Tibial nerve (tissue), 4 donors: ENCODE measurements at places on chromosomes 2 and 18.

DNA sequence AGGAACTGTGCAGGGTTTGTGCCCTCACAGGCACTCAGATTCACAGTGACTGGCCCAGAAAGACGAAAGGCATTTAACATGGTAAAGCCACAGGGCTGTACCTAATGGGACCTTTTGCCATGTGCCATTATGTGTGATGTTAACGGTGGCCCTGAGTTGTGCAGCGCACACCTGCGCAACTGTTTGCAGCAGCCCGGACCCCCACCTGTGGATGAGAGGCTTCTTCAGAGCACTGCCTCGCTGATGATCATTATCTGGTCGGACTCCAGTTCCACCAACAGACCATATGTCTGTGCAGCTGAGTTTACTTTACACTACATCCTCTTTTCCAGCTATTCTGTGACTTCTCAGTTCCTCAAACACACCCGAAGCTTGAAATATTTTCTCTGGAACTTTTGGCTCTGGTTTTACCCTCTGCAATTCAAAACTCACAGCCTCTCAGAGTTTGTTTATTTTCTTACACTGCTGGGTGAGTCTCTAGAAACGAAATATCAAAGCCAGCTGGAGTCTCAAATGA is 35.6 kb upstream of the UBE2F start:
- no peaks in the 10 kb centered on the region for H3K27me3 ChIP-seq
- DNase-seq, result no peak
- no peak overlapping the region for H3K27ac ChIP-seq
- no peak overlapping the region for H3K4me3 ChIP-seq

DNA sequence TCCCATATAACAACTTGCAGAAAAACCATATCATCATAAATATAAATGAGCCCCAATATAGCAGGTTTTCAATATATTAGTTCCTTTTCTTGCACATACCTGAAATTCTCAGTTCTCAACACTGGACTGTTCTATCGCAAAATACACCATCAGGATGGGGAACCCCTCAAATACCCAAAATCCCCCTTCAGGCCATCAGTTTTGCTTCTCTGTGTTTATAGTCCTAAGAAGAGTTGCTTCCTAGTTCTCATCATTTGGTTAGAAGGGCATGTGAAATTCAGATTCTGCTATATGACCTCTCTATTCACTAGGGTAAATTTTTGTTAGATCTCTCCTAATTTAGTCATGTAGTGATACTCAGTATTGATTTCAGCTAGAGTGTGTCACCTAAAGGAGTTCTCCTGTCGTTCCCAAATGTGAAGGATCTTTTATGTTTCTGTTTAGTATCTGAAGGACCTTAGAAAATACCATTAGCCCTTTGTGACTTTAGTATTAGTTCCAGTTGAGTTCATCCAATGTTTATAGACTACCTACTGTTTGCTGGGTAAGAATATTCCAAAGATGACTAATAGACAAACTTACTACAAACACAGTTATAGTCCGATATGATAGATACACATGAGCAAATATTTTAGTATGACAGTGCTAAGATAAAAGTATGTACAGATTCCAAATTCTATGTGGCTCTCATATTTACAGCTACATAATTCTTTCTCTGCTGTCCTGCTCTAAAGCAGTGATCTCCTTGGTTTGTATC is 115.8 kb downstream of the TTC27 start:
- no peak overlapping the region for H3K4me3 ChIP-seq
- no peaks in the 10 kb centered on the region for H3K4me1 ChIP-seq
- no peak for DNase-seq
- no peaks in the 10 kb centered on the region for H3K27me3 ChIP-seq
- H3K36me3 ChIP-seq, result no peaks in the 10 kb centered on the region
- no peak overlapping the region for H3K27ac ChIP-seq

DNA sequence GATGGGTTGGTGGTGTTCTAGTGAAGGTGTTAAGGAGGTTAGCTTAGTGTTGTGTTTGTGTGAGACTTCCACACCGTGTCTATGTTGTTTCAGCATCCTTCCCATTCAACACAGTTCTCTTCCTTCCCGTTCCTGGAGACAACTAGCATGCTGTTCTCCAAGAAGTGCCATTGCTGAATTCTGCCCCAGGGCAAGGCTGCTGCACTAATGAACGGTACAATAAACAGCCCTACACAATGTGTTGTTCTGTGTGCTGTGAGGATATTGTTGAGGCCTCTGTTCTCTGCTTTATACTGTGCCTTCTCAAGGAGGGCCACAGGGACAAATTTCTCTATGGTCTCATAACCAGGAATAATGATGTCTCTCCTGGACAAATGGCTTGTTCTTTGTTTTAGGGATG is 39.8 kb upstream of the ZEB2 start:
- no peaks in the 10 kb centered on the region for H3K4me1 ChIP-seq
- no peak for DNase-seq
- H3K27ac ChIP-seq, result no peak overlapping the region
- no peaks in the 10 kb centered on the region for H3K27me3 ChIP-seq

- H3K36me3 ChIP-seq, result no peaks in the 10 kb centered on the region
- no peaks in the 10 kb centered on the region for H3K4me1 ChIP-seq
- no peak overlapping the region for H3K27ac ChIP-seq
- H3K4me3 ChIP-seq, result no peak overlapping the region
- DNase-seq, result no peak
These were observed 1108.5 kb upstream of the CDH2 start for GRCh38 chr18:29285471-29285870.

GRCh38 chr2:17540093-17540812 is at the start of gene VSNL1:
TSS of gene VSNL1 (plus strand) at chr2:17540696. CDS start at chr2:17592075, 51,379 bp downstream.
- peak within 1 kb of the TSS; percentile 42 for H3K4me3 ChIP-seq
- H3K4me1 ChIP-seq, result no peaks in the 10 kb centered on the region
- no peaks in the 10 kb centered on the region for H3K27me3 ChIP-seq
- DNase-seq, result peak; percentile 16
- no peak within 1 kb of the TSS for H3K27ac ChIP-seq

DNA sequence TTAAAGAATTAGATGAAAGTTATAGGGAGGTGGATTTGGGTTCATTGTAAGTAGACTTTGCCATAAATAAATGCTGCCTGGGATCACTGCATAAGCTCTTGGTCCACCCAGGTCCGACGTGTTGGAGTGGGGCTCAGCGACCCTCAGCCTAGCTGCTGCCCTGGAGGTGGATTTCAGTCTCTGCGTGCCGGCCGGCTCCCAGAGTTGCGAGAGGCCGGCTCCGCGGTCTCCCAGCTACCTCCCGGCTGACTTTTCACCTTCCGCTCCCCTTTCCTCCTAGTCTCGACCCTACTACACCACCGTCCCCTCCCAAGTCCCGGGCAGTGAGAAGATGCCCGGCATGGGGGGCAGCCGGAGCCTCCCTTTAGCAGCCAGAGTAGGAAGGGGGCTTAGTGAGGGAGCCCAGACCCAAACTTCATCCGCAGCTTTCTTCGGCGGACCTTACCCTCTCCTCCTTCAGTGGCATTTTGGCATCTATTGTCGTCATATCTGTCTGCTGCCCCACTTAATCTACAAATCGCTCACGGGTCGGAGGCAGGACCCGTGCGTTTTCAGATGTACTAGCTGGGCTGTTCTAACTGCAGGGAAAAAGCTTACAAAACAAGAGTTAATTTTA is 8.1 kb downstream of the EMX1 start:
- H3K36me3 ChIP-seq, result no peaks in the 10 kb centered on the region
- peaks cover 98% of the 10 kb centered on the region for H3K27me3 ChIP-seq
- DNase-seq, result no peak
- no peak overlapping the region for H3K27ac ChIP-seq
- no peak overlapping the region for H3K4me3 ChIP-seq

- H3K27ac ChIP-seq, result no peak overlapping the region
- DNase-seq, result no peak
- H3K4me1 ChIP-seq, result peaks cover 2% of the 10 kb centered on the region
- H3K4me3 ChIP-seq, result no peak overlapping the region
These were observed 286.4 kb downstream of the AGPS start for GRCh38 chr2:177678939-177679338.

GRCh38 chr2:27231921-27232320 is 14.8 kb downstream of the CAD start:
- H3K36me3 ChIP-seq, result no peaks in the 10 kb centered on the region
- no peak for DNase-seq
- no peaks in the 10 kb centered on the region for H3K4me1 ChIP-seq
- H3K27ac ChIP-seq, result no peak overlapping the region

DNA sequence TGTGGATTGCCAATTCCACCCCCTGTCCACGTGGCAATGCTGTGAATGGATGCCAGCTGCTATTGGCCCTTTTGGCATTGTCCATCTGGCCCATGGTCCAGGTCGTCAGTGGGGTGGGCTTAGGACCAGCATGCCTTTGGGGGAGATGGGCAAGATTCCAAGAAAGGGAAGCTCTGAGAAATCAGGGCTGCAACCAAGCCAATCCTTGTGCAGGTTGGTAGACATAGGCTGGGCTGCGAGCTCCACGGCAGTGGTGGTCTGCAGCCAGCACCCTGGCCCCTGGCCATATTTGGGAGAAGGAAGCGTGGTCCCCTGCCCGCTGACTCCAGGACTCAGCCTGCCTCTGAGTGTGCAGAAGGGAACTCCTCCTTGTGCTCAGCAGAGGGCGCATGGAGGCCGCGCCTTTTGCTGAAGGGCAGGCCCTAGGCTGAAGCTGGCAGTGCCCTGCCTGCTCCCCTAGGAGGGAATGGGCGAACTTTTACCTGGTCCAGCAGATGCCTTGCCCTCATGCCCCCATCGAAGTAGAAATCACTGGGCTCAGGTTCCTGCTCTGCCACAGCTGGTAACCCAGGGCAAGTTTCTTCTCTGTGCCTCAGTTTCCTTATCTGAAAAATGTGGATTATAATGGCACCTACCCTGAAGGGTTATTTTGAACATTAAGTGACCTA is 5.4 kb downstream of the SPR start:
- no peak overlapping the region for H3K27ac ChIP-seq
- no peak overlapping the region for H3K4me3 ChIP-seq
- peak; percentile 34 for DNase-seq
- H3K4me1 ChIP-seq, result peaks cover 24% of the 10 kb centered on the region

DNA sequence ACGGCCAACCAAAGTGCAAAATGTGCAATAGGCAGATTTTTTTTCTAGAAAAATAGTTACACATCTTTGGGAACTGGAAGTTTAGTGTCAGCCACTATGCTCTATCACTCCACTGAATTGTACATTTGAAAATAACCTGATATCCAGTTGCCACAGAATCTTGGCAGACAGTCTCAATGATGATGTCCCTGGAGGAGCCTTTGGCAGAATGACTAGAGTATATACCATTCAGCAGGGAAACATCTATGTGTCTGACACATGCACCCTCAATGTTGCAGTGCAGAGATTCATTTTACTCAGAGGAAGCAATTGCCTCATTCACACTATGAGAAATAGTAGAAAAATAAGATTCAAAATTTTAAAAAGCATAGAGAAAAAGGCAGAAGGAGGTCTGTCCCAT is 475.8 kb downstream of the LRRTM4 start:
- no peaks in the 10 kb centered on the region for H3K4me1 ChIP-seq
- H3K4me3 ChIP-seq, result no peak overlapping the region
- no peak for DNase-seq
- no peaks in the 10 kb centered on the region for H3K36me3 ChIP-seq

- no peak for DNase-seq
- no peaks in the 10 kb centered on the region for H3K4me1 ChIP-seq
- no peak overlapping the region for H3K4me3 ChIP-seq
- no peaks in the 10 kb centered on the region for H3K27me3 ChIP-seq
These were observed 191.7 kb downstream of the THSD7B start for GRCh38 chr2:136957044-136957443.

DNA sequence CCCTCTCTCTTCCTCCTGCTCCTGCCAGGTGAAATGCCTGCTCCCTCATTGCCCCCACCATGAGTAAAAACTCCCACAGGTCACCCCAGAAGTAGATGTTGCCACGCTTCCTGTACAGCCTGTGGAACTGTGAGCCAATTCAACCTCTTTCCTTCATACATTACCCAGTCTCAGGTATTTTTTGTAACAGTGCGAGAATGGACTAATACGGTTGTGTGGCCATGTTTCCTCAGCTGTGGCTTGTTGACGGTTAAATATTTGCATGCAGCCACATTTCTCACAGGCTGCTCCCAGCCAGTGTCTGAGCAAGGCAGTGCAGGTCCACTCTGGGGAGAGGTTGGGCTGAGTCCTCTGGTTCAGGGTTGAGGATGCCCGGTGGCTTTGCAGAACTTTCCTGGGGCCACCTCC is 27.8 kb upstream of the COPS8 start:
- H3K36me3 ChIP-seq, result no peaks in the 10 kb centered on the region
- no peak overlapping the region for H3K27ac ChIP-seq
- DNase-seq, result no peak

DNA sequence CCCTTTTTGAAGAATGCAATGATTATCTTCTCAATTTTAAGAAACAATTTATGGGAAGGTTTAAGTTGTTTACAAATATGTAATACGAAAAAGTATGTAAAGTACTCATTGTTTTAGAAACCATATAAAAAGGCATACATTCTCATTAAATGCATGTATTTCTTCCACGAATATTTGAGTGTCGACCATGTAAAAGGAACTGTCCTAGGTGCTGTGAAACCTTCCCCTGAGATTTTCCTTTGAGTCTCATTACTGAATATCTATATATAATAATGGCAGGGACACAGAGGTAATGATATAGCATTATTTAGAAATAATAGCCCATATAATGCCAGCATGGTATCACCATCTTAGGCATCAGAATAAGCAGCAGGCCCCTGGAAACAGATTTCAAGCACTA is 239.3 kb downstream of the ERBB4 start:
- H3K27ac ChIP-seq, result no peak overlapping the region
- H3K36me3 ChIP-seq, result no peaks in the 10 kb centered on the region
- DNase-seq, result no peak
- H3K4me3 ChIP-seq, result no peak overlapping the region

GRCh38 chr2:205802941-205803340 is 120.6 kb downstream of the NRP2 start:
- H3K27me3 ChIP-seq, result no peaks in the 10 kb centered on the region
- H3K4me1 ChIP-seq, result peaks cover 17% of the 10 kb centered on the region
- peaks cover 12% of the 10 kb centered on the region for H3K36me3 ChIP-seq
- H3K4me3 ChIP-seq, result no peak overlapping the region
- H3K27ac ChIP-seq, result no peak overlapping the region
- no peak for DNase-seq

GRCh38 chr2:235449568-235449967 is 44.3 kb upstream of the AGAP1 start:
- no peak overlapping the region for H3K4me3 ChIP-seq
- H3K27ac ChIP-seq, result no peak overlapping the region
- no peaks in the 10 kb centered on the region for H3K27me3 ChIP-seq
- no peak for DNase-seq
- H3K36me3 ChIP-seq, result no peaks in the 10 kb centered on the region

GRCh38 chr18:32902568-32903330 is 129.9 kb upstream of the KLHL14 start:
- H3K36me3 ChIP-seq, result no peaks in the 10 kb centered on the region
- no peaks in the 10 kb centered on the region for H3K27me3 ChIP-seq
- no peak for DNase-seq

- H3K4me1 ChIP-seq, result no peaks in the 10 kb centered on the region
- no peaks in the 10 kb centered on the region for H3K36me3 ChIP-seq
- no peak overlapping the region for H3K27ac ChIP-seq
- no peak overlapping the region for H3K4me3 ChIP-seq
- no peak for DNase-seq
These were observed 6.2 kb upstream of the NEU2 start for GRCh38 chr2:233026198-233026813.
